ENCODE measurements at places on chromosomes 4 and X. TPM values are rescaled to one million over a fixed set of nuclear protein-coding genes. Genes with fewer than 3 reads are reported as not detected.

The ABCG2 gene
- total RNA-seq = 0.82 TPM

The F8A2 gene
- not detected for total RNA-seq

The LRPAP1 gene
- 118 TPM for total RNA-seq

The PFKFB1 gene
- total RNA-seq = 1.1 TPM

The KLB gene
- not detected for total RNA-seq

The ARMCX2 gene
- 110 TPM for total RNA-seq

The SMIM10L2A gene
- total RNA-seq = 7.8 TPM

The SLC25A14 gene
- total RNA-seq = 19.3 TPM

The TBX22 gene
- 0.09 TPM for total RNA-seq

The ARX gene
- total RNA-seq = not detected

The HSD17B13 gene
- 0.16 TPM for total RNA-seq

The CXCL1 gene
- total RNA-seq = 0.74 TPM

The AWAT1 gene
- not detected for total RNA-seq

The ATP2B3 gene
- total RNA-seq = 0.83 TPM

The RASSF6 gene
- total RNA-seq = 1.5 TPM

The MAGEC3 gene
- total RNA-seq = 0.16 TPM

GRCh38 chr4:52051615-52052474 lies 741 bp downstream of the SPATA18 start:
- H3K36me3 ChIP-seq = no peaks in the 10 kb centered on the region
- H3K27ac ChIP-seq = peak overlapping the region; percentile 95
- H3K4me1 ChIP-seq = peaks cover 32% of the 10 kb centered on the region
- H3K4me3 ChIP-seq = peak overlapping the region; percentile 87
- DNase-seq = peak; percentile 56

GRCh38 chr4:119940557-119940956 lies 126.1 kb downstream of the MAD2L1 start:
- DNase-seq = no peak
- peaks cover 7% of the 10 kb centered on the region for H3K4me1 ChIP-seq
- H3K36me3 ChIP-seq = no peaks in the 10 kb centered on the region

DNA sequence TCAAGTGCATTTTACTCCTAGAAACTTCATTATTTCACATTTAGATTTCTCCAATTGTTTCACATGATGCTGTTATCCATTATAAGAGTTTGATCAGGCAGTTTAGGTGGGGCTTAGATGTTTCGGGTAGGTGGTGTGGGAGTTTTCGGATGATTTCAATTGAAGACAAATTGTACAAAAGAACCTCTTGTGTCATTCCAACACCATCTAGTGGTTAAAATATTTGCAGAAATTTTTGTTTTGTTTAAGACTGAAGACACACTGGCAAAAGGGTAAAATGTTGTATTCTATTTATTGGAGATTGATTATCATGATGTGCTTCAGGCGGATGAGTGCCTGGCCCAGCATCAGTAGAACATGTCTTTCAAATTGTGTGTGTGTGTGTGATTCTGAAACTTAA lies 212.7 kb downstream of the SH3BGRL start:
- H3K4me1 ChIP-seq = no peaks in the 10 kb centered on the region
- H3K4me3 ChIP-seq = no peak overlapping the region
- no peaks in the 10 kb centered on the region for H3K36me3 ChIP-seq

GRCh38 chr4:32117693-32118092 lies 1397.5 kb downstream of the PCDH7 start:
- H3K36me3 ChIP-seq = no peaks in the 10 kb centered on the region
- no peak overlapping the region for H3K27ac ChIP-seq
- no peaks in the 10 kb centered on the region for H3K27me3 ChIP-seq
- no peak overlapping the region for H3K4me3 ChIP-seq
- DNase-seq = no peak
- no peaks in the 10 kb centered on the region for H3K4me1 ChIP-seq

- H3K4me3 ChIP-seq = no peak overlapping the region
- DNase-seq = no peak
- no peaks in the 10 kb centered on the region for H3K36me3 ChIP-seq
- peaks cover 23% of the 10 kb centered on the region for H3K4me1 ChIP-seq
Measured at GRCh38 chrX:105701310-105702052, 120.9 kb upstream of the NRK start.

- H3K27me3 ChIP-seq = no peaks in the 10 kb centered on the region
- H3K4me1 ChIP-seq = peaks cover 2% of the 10 kb centered on the region
- no peak overlapping the region for H3K4me3 ChIP-seq
- H3K27ac ChIP-seq = no peak overlapping the region
- no peaks in the 10 kb centered on the region for H3K36me3 ChIP-seq
Measured at GRCh38 chrX:41796046-41796445, 72.1 kb downstream of the GPR82 start.

GRCh38 chrX:110135618-110136017 lies 132.7 kb downstream of the TMEM164 start:
- no peak overlapping the region for H3K27ac ChIP-seq
- no peaks in the 10 kb centered on the region for H3K4me1 ChIP-seq
- H3K4me3 ChIP-seq = no peak overlapping the region
- no peak for DNase-seq

DNA sequence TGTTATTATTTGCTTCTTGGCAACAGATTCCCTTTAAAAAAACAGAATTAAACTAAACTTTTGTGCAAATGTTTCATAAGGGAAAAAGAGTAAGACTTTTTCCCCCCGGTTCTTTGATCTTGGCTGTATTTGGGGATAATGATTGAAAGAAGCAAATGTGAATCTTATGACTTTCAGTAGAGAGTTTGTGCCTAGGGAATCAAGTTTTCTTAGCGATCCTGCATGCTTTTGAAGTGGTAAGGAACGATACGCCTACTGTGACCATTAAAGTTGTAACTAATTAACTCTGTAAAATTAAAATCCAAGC lies 9.0 kb downstream of the ATP10D start:
- peaks cover 2% of the 10 kb centered on the region for H3K36me3 ChIP-seq
- peak overlapping the region; percentile 59 for H3K27ac ChIP-seq
- H3K4me3 ChIP-seq = no peak overlapping the region
- H3K27me3 ChIP-seq = no peaks in the 10 kb centered on the region

DNA sequence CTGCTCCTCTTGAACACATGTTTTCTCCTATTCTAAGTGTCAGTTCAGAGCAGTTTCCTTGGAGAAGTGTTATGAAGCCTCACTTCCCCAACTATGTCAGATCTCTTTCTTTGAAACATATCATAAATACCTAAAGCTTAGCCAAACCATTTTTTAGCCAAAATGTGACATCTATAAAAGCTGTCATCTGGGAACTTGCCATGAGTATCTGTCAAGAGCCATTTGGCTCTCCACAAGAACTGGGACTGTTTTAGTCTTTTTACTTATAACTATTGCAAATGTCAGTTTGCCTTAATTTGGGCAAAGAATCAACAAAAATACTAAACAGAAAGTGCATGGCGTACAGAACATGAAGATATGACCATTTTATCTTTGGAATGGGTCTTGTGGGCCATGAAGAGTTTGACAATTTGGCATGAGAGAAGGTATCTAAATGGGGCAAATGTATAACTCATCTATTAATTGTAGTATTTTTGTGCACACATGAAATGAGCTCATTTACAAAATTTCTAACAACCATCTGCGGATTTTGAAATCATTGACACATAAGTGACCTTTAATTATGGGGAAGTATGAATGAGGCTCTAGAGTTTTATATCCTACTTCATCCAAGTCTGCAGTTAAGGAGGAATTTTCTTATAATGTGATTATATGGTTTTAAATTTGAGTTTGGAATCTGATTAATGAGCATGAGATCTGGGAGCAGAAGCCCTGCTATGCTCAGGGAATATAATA lies 129.1 kb upstream of the PACRGL start:
- no peak overlapping the region for H3K27ac ChIP-seq
- H3K36me3 ChIP-seq = peaks cover 40% of the 10 kb centered on the region
- no peaks in the 10 kb centered on the region for H3K27me3 ChIP-seq
- no peak overlapping the region for H3K4me3 ChIP-seq

GRCh38 chrX:118824173-118824730 lies 628 bp downstream of the ZCCHC12 start:
- H3K27ac ChIP-seq = no peak overlapping the region
- H3K4me1 ChIP-seq = peaks cover 13% of the 10 kb centered on the region
- H3K36me3 ChIP-seq = peaks cover 3% of the 10 kb centered on the region

DNA sequence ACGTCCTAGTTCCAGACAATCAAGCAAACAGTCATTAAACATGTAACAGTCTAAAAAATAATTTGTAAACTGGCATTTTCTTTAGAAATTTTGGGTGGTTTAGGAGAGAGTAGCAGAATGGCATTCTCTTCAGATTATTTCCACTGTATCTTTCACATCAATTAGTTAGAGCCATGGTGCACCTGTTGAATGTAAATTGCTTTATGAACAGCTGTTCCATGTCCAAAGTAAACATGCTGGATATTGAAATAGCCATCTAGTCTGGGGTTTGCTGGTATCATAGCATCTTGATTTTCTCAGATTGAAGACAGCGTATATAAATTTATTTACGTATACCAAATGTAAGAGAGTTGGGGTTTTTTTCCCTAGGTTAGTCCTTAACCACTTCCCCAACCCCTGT lies 143.6 kb downstream of the RCHY1 start:
- H3K4me3 ChIP-seq = no peak overlapping the region
- H3K27ac ChIP-seq = no peak overlapping the region
- no peaks in the 10 kb centered on the region for H3K4me1 ChIP-seq
- no peak for DNase-seq
- H3K36me3 ChIP-seq = no peaks in the 10 kb centered on the region

- no peak overlapping the region for H3K27ac ChIP-seq
- H3K27me3 ChIP-seq = no peaks in the 10 kb centered on the region
- no peaks in the 10 kb centered on the region for H3K4me1 ChIP-seq
- no peak overlapping the region for H3K4me3 ChIP-seq
Measured at GRCh38 chrX:66698273-66699204, 59.7 kb upstream of the EDA2R start.

GRCh38 chrX:9905288-9905687 lies 61.9 kb upstream of the CLDN34 start:
- H3K4me1 ChIP-seq = peaks cover 13% of the 10 kb centered on the region
- no peak for DNase-seq
- no peak overlapping the region for H3K4me3 ChIP-seq
- peaks cover 5% of the 10 kb centered on the region for H3K36me3 ChIP-seq
- H3K27me3 ChIP-seq = no peaks in the 10 kb centered on the region

DNA sequence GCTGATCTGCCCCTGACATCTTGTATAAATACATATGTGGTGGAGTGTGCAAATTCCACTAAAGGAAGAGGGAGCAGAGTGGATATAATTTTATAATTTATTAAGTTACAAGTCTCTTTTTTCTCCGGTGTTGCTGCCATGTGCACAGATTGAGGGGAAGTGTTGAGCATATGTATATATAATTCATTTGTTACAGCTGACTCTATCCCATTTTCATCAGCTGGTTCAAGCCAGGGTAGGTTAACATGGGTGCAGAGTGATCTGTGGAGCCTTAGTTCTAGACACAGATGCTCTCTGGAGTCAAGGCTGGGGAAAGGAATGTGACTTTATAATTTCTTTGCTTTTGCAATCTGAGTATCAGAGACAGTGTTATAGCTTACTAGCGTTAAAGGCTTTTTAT lies 103.5 kb downstream of the WWC2 start:
- H3K4me3 ChIP-seq = no peak overlapping the region
- no peak for DNase-seq
- peaks cover 17% of the 10 kb centered on the region for H3K4me1 ChIP-seq
- H3K27me3 ChIP-seq = no peaks in the 10 kb centered on the region

DNA sequence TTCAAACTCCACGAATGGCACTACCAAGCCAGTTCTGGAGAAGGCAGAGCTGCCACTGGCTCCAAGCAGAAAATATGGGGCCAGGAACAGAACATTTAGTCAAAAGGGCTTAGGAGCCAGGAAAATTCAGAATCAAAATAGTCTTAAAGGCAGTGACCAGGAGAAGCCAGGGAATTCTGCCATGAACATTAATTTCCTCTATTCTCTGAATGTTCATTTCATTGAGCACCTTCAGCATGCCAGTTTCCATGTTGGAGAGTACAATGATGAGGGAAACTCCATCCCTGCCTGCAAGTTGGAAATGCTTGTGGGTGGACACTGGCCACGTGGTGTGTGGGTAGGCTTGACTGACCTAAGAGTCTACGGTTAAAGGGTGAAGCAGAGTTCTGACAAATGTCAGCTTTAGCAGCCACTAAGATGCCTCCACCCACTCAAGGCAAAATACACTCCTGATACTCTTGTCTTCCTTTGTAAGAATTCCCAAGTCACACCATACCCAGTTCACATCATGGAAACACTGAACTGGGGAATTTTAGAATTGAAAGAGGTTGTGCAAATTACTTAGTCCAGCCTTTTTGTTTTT lies 190.1 kb upstream of the C1QTNF7 start:
- no peak overlapping the region for H3K4me3 ChIP-seq
- H3K27me3 ChIP-seq = no peaks in the 10 kb centered on the region
- H3K36me3 ChIP-seq = no peaks in the 10 kb centered on the region
- no peak overlapping the region for H3K27ac ChIP-seq
- DNase-seq = no peak
